ENCODE measurements at places on chromosomes 1 and 21.

GRCh38 chr1:157095091-157095490 lies 4.5 kb downstream of the ETV3L start:
- no peak for DNase-seq

- DNase-seq: no peak
These were observed 12.5 kb upstream of the TTC22 start for GRCh38 chr1:54813485-54814125.

GRCh38 chr21:30714456-30714855 lies 4.1 kb downstream of the KRTAP21-3 start:
- no peak for DNase-seq

GRCh38 chr1:114033216-114033706 lies 54.0 kb downstream of the OLFML3 start:
- DNase-seq: no peak

GRCh38 chr1:79777481-79778219 lies 771.1 kb upstream of the ADGRL4 start:
- DNase-seq: no peak

- no peak for DNase-seq
These were observed 65.0 kb upstream of the SLC22A15 start for GRCh38 chr1:115911294-115911693.

DNA sequence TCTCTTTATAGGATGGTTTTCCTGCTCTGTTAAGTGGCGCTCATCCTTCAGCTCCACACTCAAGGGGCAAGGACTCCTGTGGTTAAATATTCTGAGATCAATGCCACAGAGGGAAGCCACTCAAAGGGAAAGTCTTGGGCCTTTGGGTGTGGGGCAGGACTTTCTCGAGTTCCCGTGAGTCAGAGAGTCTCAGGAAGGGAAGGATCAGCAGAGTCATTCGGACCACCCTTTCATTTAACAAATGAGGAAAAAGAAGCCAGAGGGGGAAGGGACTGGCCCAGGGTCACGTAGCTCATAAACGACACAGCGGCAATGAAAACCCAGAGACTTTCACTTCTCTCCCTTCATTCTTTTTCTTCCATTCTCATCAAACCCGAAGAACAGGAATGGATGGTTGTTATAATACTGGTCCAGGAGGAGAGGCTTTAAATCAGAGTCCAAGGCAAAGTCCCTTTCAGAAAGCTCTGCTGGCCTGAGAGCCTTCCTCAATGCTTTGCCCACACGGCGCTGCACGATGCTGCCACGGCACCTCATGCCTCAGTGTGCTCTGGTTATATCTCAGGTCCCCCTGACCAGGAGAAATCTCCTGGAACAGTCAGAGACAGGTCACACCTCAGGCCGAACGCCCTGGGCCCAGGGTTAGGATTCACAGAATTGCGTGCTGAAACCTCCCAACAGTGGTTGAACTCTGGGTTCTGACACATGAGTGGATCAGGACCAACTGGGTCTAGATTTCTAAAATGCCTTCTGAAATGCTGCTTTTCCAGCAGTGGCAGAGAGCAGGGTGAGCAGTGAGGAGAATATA lies 65.3 kb downstream of the TENT5C start:
- DNase-seq: no peak

DNA sequence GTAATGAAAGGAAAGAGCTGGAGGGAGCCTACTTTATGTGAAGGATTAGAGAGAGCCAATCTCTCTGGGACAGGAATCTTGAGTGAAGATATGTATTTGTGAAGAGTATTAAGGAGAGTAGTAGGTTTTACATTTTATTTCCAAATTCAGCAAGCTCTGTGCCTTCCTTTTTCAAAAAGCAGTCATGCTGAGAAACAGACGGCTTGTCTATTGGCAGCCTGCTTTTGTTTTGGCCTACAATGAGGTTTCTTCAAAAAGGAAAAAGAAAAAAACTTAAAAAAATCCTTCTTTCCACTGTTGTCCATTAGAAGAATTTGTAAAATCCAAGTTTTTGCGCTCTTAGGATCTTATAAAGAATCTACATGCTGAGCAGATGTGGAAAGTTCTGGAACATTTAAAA lies 103.6 kb upstream of the PTGFR start:
- no peak for DNase-seq

DNA sequence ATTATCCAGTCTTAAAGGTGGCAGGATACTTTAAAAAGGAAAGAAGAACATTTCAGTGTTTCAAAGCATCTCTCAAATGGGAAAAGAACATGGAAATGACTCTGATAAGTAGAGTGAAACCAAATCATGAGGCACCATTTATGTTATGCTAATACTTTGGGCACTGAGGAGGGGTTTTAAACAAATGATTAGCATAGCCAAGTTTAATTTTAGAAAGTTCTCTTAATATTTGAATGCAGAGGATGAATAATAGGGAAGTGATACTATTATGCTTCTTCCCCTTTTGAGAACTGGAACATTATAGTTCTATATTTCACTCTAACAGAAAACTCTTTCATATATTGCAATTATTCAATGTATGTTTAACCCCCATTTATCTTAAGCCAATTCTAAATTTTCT lies 1181.9 kb upstream of the PRMT6 start:
- no peak for DNase-seq

GRCh38 chr21:23455676-23456075 lies 2151.6 kb downstream of the MRPL39 start:
- DNase-seq: no peak

GRCh38 chr21:45318556-45319404 lies 31.1 kb upstream of the POFUT2 start:
- DNase-seq: no peak

- no peak for DNase-seq
These were observed 111.9 kb downstream of the ZBTB18 start for GRCh38 chr1:244162786-244163530.

GRCh38 chr1:202283379-202283844 lies 58.3 kb downstream of the UBE2T start:
- DNase-seq: no peak

DNA sequence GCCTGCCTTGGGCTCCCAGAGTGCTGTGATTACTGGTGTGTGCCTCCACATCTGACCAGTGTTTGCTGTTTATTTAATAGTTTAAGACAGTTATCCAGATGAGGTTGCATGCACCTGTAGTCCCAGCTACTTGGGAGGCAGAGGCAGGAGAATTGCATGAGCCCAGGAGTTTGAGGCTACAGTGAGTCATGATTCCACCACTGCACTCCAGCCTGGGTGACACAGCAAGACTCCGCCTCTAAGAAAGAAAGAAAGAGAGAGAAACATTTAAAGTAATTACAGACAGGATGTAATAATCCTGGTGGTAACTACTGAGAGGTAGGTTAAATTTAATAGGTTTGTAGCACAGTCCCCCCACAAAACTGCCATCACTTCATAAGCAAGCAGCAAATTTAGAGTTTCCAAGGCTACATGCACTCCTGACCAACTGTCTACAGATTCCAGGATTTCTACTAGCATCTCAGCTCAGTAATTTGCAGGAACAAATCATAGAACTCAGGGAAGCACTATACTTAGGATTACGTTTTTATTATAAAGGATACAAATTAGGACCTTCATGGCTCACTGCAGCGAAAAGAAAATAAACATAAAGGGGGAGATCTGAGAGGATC lies 89.6 kb downstream of the PKN2 start:
- DNase-seq: no peak

DNA sequence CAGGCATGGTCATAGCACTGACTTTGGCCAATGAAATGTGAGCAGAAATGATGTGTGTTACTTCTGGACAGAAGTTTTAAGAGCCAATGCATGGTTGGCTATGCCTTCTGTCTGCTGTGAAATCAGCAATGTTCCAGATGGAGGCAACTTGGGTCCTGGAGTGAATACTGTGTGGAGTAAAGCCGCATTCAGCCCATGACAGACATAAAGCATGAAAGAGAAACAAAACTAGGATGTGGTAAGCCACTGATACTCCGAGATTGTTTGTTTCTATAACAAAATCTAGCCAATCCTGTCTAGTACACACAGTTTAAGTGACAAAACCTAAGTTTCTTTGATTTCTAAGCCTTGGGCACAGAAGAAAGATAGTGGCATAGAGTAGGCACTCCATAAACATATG lies 47.1 kb upstream of the ARHGAP29 start:
- no peak for DNase-seq

DNA sequence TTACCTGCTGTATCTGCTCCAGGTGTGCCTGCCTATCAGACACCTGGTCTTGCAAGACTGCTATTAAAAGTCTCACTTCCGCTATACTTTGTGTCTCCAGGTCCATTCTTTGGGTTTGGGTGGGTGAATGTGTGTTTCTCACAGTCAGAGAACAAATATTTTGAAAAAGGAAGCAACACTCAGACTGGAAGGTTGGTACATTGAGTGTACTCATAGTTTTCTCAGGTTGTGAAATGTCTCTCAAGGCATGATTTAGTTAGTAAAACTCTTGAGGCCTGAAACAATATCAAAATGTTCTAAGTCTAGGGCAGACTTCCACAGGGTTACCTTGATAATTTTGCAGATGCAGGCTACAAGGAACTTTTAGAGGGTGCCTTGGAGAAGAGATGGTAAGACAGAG lies 429.9 kb upstream of the ZRANB2 start:
- DNase-seq: no peak

- no peak for DNase-seq
These were observed 45.4 kb downstream of the ADSS2 start for GRCh38 chr1:244406337-244406736.

DNA sequence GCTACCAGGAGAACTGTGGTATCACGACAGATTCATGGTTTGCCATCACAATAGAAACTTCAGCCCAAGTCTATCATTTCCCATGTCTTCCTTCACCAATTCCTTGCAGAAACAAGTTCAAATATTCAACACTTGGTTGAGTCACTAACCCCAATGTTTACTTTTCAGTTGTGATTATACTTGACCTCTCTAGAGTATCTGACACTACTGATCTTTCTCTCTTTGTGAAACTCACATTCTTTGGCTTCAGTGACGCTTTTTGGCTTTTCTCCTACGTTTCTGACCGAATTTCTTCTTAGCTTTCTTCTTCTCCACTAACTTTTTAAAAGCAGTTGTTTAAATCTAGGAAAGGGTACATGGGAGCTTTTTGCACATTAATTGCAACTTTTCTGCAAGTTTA lies 48.8 kb upstream of the HMGB4 start:
- DNase-seq: no peak

DNA sequence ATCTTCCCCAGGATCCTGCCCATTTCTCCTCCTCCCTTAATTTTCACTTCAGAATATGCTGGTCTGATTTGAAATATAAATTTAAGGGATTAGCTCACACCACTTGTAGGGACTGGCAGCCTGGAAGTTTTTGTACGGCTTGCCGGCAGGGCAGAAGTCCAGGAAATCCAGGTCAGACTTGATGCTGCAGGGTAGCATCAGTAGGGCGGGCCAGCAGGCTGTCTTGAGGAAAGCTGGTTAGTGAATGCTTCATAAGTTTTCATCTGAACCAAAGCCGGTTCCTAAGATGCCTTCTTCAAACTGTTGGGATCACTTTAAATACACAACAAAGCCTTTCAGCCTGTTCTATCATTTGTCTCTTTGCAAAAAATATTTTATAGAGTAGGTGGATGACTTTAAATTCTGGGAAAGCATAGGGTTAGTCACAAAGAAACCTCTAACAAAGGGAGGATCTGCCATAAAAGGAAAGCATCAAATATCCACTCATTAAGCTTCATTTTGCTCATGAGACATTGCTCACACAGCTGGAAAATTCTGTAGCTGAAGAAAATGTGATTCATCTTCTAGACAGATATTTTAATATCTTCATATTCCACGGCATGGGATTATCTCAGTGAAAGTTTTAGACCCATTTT lies 90.7 kb upstream of the GFI1 start:
- no peak for DNase-seq

DNA sequence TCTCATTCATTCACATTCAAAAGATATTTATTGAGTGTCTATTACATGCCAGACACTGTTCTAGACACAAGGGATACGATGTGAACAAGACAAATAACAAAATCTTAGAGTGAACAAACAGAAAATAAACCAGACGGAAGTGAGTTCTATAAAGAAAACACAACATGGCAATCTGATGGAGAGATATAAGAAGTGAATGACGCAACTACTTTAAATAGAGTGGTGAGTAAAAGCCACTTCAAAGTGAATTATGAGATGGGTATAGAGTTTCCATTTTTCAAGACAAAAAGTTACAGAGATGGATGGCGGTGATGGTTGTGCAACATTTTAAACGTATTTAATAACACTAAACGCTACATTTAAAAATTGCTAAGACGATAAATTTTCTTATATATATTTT lies 75.4 kb downstream of the CEP170 start:
- DNase-seq: no peak

DNA sequence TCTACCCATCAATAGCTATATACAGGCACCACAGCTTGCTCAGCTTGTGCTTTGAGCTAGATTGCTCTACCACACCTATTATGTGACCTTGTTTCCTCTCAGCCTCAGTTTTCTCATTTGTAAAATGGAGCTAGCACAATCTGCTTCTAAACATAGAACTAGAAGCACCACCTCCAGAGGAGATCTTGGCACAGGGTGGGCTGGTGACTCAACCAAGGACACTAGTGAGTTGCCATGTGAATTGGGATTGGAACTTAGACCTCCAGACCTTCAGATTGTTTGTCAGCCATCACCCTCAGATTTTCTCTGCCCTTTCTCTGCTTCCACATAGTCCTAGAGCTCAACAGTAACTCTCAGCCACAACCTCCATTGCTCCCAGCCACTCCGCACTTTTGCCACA lies 3.0 kb upstream of the MACO1 start:
- no peak for DNase-seq

DNA sequence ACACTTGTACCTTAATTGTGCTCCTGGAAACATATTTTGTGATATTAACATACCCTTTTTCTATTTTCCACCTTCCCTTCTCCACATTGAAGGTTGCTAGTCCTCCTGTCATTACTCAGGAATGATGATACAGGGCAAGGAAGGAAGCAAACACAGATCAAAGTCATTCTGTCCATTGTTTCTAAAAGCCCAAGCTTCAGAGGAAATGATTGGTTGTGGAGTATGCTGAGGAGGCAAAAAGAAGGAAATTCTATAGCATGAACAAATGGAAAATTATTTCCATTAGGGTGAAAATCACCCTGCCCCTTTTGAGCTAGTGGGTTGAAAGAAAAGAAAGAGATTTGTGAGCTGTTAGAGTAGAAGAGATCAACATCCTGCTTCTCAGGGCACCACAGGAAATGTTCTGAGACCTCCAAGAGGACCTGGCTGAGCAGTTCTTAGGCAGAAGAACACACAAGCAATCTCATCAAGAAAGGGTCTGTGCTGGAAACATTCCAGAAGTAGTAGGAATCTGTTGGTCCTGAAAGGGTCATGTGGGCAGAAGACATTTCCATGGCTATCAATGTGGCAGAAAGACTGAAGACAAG lies 29.0 kb upstream of the PRRX1 start:
- DNase-seq: no peak

- DNase-seq: no peak
These were observed 37.2 kb downstream of the ADSS2 start for GRCh38 chr1:244414543-244414942.

DNA sequence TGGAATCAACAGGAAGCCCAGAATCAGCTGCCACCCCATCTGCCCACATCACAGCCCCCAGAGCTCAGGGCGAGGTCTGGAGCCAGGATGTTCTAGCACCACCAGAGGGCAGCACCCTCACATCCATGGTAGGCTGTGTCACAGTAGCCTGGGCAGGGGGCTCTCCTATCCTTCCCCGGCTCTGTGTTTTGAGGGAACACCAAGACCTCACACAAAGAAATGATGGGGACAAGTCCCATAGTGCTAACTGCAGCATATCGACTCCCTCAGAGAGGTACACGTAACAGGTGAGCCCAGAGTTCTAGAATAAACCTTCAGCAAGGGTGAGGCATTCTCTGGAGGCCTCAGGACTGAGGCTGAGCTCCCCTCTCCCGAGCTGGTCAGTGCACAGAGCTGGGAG lies 2.3 kb upstream of the KCNC4 start:
- DNase-seq: no peak
